ENCODE measurements at places on chromosomes 1 and 21. TPM values are rescaled to one million over a fixed set of nuclear protein-coding genes. Genes with fewer than 3 reads are reported as not detected.

Gene ATP6V1G3
- polyA plus RNA-seq = not detected

Gene LINGO4
- 0.36 TPM for polyA plus RNA-seq

Gene DNAJC16
- polyA plus RNA-seq = 6.8 TPM

Gene SYDE2
- polyA plus RNA-seq = 0.66 TPM

Gene LACTBL1
- polyA plus RNA-seq = not detected

Gene PRRX1
- polyA plus RNA-seq = 64.1 TPM

Gene MEX3A
- polyA plus RNA-seq = 0.22 TPM

Gene TIAM1
- 0.21 TPM for polyA plus RNA-seq

Gene CLIC4
- polyA plus RNA-seq = 44.8 TPM
